ENCODE measurements at places on chromosomes 11 and 22.

DNA sequence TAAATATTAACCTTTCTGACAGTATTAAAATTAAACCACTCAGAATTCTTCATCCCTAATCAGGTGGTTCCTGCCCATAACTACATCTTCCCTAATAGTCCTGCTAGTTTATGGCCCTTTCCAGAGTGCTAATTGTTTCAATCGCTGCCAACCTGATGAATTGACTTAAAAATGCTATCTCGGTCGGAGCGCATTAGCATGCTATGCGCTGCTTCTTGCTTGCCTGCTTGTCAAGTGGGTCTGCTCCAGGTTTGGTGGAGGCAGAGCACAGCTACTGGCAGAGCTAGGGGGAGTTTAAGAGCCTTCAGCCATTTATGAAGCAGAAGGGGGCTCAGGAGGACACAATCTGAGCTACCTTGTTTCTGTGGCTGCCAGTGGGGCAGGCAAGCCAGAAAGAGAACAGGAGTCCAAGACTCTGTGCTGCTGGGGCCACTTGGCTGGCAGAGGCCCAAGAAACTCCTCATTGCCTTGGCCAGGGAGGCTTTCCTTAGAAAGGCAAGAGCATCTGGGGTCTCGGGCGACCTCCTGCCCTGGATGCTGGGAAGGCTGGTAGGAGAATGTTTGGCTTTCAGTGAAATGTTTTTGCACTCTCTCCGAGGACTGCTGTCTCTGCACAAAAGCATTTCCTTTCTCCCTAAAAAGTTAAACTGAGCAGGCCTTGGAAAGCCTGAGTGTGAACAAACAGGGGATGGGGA lies 62.1 kb upstream of the PHOX2A start:
- DNase-seq: no peak

DNA sequence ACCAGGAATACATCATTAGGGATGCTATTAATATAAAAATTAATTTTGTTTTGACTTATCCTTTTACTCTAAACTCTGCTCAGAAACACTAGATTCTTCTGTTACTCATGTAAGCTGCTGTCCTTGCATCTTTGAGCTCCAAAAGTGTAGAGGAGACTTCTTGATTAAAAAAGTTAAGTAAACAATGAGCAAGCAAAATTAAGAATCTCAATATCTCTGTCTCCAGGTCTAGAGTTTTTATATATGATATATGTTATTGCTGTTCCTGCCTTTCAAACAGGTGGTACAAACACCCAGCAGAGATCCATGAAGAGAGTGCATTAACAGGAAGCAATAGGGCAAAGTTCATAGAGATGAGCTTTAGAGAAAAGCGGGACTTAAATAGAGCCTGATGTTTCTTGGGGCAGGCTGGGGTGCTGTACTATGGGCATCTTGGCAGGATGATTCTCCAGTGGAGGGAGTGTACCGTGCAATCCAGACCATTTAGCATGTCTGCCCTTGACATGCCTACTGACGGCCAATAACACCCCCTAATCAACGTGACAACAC lies 6.9 kb downstream of the MAPK1 start:
- no peak for DNase-seq

GRCh38 chr11:111298413-111299100 lies at the start of gene POU2AF3:
TSS of gene POU2AF3 (plus strand) at chr11:111298546. CDS start at chr11:111298582, 36 bp downstream.
- DNase-seq: no peak

- DNase-seq: no peak
Observed at GRCh38 chr11:45313171-45313865, 27.2 kb upstream of the SYT13 start.

- DNase-seq: no peak
Observed at GRCh38 chr11:13776134-13776815, 107.8 kb downstream of the FAR1 start.

- DNase-seq: no peak
Observed at GRCh38 chr11:131378931-131379330, 8.5 kb downstream of the NTM start.

- DNase-seq: no peak
Observed at GRCh38 chr22:27804470-27805297, 3.1 kb upstream of the MN1 start.

DNA sequence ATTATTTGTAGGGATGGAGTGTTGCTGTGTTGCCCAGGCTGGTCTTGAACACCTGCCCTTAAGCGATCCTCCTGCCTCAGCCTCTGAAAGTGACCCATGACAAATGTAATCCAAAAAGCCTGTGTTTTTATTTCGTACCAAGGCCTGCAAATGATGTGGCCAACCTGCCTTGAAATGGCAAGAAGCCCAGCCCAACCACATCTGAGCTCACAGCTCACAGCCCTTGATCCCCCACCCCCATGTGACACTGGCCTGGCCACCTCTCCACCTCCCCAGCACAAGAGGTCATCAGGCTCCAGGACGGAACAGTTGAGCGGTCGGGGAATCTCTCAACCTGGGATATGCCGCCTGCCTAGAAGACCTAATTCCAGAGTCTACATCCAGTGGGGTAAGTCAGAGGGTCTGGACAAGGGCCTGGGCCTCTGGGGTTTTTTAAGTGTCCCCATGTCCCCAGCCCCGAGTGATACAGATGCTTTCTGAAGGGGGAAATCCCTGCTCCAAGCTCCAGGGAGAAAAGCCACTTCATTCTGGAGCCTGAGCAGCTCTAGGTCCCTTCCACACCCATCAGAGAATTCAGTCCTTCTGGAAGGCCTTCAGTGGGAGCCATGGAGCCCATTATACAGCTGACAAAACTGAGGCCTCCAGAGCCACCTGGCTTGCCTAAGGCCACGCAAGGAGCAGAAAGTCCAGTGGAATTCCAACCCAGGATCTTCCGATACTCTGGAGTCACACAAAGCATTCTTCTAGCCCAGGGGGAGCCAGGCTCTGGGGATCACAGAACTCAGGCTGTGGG lies 70.7 kb downstream of the MN1 start:
- DNase-seq: no peak

DNA sequence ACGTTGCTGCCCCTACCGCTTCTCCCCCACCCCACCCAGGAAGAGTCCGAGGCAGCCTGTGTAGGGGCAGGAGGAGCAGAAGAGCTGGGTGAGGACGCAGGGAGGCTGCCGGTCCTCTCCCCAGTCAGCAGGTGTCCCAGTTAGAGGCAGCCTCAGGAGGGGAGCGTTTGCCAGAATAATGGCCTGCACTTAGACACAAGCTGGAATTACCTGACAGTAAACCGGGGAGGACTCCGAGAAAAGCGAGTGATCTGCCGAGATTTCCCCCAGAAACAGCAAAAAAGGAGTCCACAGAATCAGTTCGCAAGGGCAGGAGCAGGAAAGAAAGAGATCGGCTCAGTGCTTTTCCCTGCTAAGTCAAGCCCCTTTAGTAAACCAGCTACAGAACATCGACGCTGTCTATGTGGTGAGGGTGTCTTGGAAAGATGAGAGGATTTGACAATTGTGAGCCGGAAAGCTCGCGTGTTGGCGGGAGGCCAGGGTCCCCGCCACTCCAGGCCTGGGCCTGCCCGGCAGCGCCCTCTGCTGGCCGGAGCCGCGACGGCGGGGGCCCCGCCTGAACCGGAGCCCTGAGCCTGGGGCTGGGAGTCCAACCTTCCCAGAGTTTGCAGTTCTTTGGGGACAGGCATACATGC lies 17.7 kb upstream of the THRSP start:
- peak; percentile 32 for DNase-seq

DNA sequence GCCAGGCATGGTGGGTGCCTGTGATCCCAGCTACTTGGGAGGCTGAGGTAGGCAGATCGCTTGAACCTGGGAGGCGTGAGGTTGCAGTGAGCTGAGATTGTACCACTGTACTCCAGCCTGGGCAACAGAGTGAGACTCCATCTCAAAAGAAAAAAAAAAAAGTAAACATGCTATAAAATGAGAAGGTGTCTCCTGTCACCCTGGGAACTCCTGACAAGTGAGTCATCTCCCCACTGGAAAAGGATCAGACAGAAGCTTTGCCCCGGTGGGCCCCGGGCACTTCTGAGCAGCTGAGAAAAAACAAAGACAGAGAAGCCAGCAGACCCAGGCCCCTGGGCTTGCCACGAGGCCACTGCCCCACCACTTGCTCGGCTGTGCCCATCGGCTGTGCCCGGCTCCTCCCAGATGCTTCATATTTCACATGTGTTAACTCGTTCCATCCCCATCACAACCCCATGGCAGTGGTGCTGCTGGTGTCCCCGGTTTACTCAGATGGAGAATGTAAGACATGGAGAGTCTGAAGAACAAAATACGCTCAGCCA lies 22.3 kb downstream of the TTLL1 start:
- peak; percentile 61 for DNase-seq

DNA sequence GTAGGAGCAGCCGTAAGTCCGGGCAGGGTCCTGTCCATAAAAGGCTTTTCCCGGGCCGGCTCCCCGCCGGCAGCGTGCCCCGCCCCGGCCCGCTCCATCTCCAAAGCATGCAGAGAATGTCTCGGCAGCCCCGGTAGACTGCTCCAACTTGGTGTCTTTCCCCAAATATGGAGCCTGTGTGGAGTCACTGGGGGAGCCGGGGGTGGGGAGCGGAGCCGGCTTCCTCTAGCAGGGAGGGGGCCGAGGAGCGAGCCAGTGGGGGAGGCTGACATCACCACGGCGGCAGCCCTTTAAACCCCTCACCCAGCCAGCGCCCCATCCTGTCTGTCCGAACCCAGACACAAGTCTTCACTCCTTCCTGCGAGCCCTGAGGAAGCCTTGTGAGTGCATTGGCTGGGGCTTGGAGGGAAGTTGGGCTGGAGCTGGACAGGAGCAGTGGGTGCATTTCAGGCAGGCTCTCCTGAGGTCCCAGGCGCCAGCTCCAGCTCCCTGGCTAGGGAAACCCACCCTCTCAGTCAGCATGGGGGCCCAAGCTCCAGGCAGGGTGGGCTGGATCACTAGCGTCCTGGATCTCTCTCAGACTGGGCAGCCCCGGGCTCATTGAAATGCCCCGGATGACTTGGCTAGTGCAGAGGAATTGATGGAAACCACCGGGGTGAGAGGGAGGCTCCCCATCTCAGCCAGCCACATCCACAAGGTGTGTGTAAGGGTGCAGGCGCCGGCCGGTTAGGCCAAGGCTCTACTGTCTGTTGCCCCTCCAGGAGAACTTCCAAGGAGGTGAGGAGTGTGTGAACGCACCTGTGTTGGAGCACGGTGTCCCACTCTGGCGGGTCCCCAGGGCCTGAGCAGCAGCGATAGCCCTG lies at the start of gene TAGLN:
TAGLN (plus strand) TSS at position 318 of the 863 bp plus-strand sequence. CDS start 3,644 bp downstream, outside the sequence.
- peak; percentile 80 for DNase-seq

GRCh38 chr11:111135778-111136570 lies 109.6 kb upstream of the POU2AF2 start:
- DNase-seq: no peak

- DNase-seq: no peak
Observed at GRCh38 chr11:69986440-69986787, 91.7 kb upstream of the ANO1 start.

DNA sequence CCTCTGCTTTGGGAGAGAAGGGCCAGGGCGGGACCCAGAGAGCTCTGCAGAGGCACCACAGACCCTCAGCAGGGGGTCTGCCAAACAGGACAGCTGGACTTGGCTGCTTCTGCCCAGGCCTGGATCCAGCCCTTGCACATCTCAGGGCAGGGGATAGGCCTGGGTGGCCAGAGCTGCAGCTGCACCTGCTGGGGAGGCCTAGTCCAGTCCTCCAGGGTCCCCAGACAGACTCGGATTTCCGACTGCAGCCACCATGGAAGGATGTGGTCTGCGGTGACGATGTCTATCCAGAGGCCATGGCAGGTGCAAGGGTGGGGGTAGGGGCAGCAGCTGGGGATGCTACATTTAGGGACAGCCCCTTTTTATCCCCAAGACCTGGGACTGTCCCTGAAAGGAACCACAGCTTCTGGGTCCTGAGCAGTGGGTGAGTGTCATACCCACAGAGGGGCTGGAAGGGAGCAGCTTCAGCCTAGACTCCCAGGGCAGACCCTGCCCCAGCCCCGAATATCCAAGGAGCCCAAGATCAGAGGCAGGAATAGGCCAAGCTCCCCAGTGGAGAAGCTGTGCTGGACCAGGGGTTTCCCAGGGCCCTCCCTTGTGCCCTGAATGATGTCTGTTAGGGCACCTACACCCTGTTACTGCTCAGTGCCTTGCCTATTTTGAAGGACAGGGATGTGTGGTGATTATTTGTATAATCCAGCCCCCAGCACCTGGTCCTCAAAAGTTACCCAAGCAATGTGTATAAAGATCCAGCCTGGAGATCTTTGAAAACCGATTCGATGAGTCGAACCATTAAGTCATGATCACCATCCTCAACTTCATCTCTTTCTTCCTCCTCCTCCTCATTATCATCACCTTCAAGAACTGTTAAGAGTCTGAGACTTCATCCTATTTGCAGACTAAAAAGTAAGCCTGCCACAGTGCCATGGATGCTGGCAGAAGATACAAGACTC lies 2.5 kb upstream of the IGLL5 start:
- no peak for DNase-seq

DNA sequence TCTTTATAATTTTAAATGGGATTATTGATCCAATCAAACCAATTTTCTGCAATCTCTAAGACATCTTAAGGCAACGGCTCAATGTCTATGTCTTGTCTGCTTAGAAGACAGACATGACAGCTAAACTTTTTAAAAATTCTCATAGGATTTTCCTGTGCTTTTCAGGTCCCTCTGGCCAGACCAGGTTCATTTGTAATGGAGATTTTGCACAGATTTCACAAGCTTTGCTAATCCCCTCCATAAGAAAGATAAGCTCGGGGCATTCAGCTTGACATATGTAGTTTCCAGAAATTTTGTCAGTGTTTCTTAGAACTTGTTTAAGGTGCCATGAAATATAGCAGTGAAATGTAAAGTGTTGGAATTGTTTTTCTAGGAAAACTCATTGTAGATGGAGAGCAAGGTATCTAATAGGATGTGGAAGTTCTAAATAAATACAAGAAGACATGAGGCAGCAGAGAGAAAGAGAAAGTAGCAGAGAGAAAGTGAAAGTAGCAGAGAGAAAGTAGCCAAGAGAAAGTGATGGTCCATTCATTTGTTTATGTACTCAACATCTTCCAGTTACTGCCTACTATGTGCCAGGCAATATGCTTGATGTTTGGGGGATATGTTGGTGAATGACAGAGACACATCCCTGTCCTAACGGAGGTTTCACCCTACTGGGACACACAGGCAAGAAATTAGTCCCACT lies 219.1 kb upstream of the ARHGAP42 start:
- no peak for DNase-seq

- DNase-seq: no peak
Observed at GRCh38 chr11:456533-456932, 6.5 kb downstream of the PTDSS2 start.

Measured in GM04504 (cell line).